ENCODE measurements at places on chromosomes 16 and 17.

- no peak for DNase-seq
Measured at GRCh38 chr17:43631429-43631828, 30.3 kb downstream of the MEOX1 start.

DNA sequence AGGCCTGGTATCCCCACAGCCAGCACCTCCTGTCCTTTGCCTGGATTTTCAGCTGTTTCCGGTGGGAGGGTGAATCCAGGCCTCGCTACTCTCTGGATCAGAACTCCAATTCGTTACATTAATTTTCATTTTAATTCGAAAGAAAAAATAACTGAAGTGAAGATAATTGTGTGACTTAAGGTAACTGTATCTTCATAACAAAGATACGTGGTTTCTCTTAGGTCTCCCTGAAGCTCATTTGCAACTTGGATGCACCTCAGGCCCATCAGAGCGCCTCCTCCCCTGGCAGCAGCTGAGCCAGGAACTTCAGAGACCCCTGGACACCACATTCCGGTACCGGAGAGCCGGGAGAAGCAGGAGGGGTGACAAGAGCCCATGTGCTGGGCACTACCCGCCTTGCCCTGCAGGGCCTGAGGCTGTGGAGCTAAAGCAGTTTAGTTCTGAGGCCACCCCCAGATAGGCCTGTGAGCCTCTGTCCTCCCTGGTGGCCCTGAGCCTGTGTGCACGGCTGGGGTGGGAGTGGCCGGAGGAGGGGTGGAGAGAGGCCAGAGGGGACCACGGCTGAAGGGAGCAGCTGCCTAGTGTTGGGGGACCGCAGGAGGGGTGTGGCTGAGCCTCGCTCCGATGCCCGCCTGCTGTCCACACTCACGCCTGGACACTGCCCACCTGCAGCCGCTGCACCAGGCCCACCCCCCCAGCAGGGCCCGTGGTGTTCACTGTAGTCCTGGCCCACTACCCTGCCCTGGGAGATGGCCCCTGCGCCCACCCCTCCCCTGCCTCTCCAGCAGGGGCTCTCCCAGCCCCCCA, 11.4 kb upstream of the DUS1L start:
- DNase-seq: no peak

DNA sequence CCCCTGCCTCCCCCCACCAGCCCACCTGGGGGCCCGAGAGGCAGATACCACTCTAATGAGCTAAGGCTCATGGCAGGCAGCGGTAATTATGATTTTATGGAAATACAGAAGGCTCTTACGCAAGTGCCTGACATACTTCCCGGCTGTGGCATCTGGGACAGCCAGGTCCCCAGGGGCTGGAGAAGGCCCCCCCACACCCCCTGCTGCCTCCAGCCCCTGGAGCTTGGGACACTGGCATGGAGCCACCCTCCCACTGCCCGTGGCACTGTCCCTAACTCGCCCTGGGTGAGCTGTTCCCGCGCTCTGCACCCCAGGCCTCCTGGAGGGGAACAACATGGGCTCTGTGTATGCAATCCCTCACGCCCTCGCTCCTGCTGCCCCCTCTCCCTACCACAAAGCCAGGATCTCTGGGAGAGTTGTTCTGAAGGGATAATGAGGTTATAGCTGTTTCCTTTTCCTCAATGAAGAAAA, 5.4 kb upstream of the STAC2 start:
- no peak for DNase-seq

- DNase-seq: no peak
Measured at GRCh38 chr17:76270770-76271668, 5.9 kb downstream of the UBALD2 start.

DNA sequence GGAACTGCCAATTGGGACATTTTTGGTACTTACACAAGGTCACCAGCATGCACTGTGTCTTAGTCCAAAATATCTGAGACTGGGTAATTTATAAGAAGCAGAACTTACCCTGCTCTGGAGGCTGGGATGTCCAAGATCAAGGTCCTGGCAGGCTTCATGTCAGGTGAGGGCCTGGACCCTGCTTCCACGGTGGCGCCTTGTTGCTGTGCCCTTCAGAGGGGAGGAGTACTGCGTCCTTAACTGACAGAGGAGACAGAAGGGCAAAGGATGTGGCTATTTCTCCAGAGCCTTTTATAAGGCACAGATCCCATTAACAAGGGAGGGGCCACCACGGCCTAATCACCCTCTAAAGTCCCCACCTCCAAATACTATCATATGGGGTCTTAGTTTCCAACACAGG, 178.9 kb downstream of the C16orf95 start:
- DNase-seq: no peak

DNA sequence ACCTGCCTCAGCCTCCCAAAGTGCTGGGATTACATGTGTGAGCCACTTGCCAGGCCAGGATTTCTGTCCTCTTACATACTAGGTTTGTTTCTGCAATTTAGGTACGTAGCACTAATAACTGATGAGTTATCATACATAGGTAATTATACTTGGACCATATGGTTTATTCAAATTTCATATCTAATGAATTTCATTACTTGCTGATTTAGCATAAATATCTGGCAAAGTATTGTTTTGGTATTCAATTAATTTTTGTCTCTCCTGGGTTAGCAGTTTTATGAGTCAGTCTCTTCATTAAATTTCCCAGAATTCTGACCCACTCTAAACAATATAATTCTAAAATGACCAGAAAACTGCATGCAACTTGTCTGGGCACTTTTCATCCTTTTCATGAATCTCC, 2146.5 kb downstream of the TP53TG3F start:
- no peak for DNase-seq

DNA sequence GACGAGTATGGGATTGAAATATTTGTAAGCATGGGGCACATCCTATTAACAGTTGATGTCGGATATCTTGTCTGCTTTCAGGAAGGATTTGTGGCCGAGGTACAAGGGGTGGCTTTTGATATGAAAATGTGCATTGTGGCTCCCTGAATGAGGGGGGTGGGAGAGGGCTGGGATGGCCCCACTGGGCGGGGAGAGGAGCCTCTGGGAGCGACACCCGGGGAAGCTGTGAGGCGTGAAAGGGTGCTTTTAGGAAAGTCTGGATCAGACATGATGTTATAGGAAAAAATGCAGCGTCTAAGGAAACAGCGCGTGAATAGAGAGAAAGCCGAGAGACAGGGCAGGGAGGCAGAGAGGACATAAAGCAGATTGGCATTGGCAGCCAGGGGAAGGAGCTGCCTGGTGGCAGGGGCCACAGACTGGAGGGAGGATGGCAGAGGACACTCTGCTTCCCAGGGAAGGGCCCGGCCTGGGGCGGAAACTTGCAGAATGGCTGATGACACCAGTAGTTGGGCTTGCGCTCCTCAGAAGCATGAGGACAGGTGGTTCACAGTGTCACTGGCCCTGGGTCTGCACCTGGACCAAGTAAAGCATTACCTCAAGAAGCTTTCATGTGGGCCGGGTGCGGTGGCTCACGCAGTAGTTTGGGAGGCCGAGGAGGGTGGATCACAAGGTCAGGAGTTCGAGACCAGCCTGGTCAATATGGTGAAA, 95.7 kb downstream of the NTN1 start:
- DNase-seq: no peak

- no peak for DNase-seq
Measured at GRCh38 chr16:79081297-79082066, 519.1 kb downstream of the MAF start.

DNA sequence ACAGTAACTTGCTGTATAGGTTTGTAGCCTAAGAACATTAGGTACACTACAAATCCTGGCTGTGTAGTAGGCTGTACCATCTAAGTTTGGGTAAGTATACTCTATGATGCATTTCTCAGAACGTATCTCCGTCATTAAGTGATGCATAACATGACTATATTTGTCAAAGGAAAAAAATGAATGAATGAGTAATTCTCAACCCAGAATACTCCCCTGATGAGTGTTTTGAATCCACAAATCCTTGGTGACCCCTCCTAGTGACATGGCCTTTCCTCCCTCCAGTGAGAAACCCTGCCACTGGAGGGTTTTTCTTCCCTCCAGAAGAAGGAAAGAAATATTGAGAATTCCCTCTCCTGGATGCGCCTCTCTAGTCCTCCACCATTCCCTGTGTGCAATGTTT, 24.0 kb upstream of the SALL1 start:
- DNase-seq: no peak

DNA sequence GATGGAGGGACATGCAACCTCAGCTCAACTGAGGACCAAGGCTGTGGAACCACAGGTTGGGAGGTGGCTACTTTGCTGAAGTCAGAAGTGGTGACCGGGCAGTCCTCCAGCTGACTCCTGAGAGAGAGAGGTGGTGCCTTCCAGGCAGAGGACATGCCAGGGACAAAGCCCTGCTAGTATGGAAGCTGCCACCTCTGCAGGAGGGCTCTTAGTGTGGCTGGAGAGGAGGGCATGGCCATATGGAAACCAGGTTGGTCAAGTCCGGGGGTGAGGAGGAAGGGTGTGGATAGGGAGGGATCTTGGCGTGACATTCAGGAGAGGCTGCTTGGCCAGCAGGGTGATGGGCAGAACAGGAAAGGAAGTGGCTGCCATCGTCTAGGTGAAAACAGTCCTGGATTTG, 5.7 kb downstream of the C16orf86 start:
- no peak for DNase-seq

DNA sequence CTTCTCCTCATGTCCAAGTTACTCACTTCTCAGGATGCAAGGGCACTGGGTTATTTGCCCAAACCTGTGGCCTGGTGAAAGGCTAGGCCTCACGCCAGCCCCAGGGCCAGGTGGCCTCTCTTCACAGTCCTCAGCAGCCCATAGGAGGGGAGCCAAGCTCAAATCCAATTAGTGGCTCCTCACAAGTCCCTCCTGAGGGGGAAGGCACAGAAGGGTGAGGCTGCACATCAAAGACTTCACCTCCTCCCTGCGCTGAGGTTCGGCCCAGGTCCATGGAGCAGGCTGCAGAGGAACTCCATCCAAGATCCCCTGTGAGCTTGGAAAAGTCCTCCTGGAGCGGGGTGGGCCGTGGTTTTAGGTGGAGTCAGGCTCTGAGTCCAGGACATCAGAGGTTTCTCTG, 320.0 kb downstream of the FOXL1 start:
- DNase-seq: no peak

- DNase-seq: no peak
Measured at GRCh38 chr16:30084816-30085159, 6.9 kb downstream of the TBX6 start.

DNA sequence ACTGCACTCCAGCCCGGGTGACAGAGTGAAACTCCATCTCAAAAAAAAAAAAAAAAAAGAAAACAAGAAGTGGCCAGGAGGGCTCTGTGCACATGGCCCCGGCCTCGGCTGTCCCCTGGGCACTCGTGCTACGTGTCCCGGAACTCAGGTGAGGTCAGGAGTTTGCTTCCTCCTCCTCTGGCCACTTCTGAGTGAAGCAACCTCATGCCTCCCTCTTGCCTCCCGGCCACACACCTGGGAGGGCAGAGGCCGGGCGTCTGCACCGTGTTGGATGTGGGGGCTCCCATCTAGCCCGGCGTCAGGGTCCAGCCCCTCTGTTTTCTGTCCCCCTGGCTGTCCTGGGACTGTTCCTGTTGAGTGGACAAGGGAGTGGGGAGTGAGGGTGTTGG, 22.2 kb downstream of the ASPSCR1 start:
- DNase-seq: no peak

- no peak for DNase-seq
Measured at GRCh38 chr17:16269658-16270057, 52.6 kb downstream of the PIGL start.

GRCh38 chr16:8063159-8063558, 527.2 kb downstream of the TMEM114 start:
- no peak for DNase-seq

DNA sequence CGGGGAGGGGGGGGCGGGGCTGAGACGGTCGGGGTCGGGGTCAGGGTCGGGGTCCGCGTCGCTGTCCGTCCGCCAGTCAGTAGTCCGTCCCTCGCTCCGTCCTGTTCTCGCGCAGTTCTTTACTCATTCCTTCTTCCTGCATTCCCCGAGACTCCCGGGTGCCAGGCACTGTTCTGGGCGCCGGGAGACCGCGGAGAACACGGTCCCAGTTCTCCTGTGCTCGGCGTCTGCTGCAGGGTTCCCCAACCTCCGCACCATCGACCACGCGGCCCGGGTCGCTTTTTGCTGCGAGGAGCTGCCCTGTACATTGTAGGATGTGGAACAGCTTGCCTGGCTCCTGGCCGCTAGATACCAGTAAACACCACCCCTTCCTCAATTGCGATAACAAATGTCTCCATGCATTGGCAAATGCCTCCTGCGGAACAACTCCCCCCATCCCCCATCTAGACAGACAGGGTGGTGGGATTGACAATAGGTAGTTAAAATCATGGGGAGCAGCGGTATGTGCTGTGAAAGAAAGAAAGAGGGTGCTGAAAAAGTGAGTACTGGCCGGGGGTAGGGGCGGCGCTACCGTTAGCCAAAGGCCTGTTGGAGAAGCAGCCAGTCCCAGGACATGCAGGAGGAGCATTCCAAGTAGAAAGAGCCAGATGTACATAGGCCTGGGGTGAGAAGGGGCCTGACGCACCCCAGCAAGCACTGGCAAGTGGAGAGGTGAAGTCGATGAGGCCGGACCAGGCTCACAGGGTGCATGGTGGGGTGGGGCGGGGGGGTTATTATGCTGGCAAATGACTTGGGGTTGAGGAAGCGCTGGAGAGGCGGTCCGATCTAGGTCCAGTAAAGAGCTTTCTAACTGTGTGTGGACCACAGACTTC, 631 bp downstream of the TRAF7 start:
- DNase-seq: no peak

- DNase-seq: no peak
Measured at GRCh38 chr17:31392002-31392855, 754 bp downstream of the RAB11FIP4 start.

DNA sequence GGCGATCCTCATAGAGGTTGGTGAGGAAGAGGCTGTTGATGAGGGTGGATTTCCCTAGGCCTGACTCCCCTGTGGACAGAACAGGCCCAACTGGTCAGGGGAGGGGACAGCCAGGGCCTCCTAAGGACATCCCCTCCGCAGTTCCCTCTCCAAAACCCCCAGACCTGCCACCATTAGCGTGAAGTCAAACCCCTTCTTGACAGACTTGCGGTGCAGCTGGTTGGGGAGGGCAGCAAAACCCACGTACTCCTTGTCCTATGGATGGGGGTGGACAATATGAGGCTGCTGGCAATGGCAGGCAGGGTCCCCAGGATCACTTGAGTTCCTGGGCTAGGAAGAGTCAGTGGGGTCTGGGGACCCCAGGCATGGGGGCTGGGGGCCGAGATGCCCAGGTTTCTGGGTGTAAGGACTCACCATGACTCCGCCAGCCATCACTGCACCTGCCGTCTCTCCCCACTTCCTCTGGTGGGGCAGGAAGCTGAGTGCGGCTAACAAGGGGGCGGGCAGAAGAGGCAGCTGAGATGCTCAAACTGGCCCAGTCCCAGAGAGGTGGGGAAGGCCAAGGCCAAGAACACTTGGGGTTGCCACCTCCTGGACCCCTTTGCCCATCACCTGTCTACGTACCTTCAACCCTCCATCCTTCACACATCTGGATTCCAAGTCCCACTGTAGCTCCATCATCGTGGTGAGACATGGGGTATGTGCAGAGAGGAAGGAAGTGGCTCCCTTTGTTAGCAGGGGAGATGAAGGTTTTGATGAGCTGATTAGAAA, at the start of gene SEPTIN1:
SEPTIN1 (minus strand) TSS at position 451 of the 771 bp plus-strand sequence; CDS start at position 432, 19 bp downstream.
- no peak for DNase-seq

GRCh38 chr17:68627956-68628575, 26.9 kb upstream of the FAM20A start:
- DNase-seq: no peak

GRCh38 chr17:37884516-37884915, 39.7 kb upstream of the TBC1D3K start:
- no peak for DNase-seq

GRCh38 chr16:78184238-78185183, 85.1 kb downstream of the WWOX start:
- DNase-seq: no peak

Measured in NCI-H1048 (cell line).